Thoracic aorta (tissue), 2 donors: ENCODE measurements at places on chromosomes 4 and X. TPM values are rescaled to one million over a fixed set of nuclear protein-coding genes. Genes with fewer than 3 reads are reported as not detected.

The PHOX2B gene
- not detected for total RNA-seq

The TMSB15B gene
- 9.9 TPM for total RNA-seq

The L1CAM gene
- 18.3 TPM for total RNA-seq

The ARHGAP10 gene
- 195 TPM for total RNA-seq

- no peak for DNase-seq
These were observed 134.9 kb downstream of the STOX2 start for GRCh38 chr4:184039963-184040383.

DNA sequence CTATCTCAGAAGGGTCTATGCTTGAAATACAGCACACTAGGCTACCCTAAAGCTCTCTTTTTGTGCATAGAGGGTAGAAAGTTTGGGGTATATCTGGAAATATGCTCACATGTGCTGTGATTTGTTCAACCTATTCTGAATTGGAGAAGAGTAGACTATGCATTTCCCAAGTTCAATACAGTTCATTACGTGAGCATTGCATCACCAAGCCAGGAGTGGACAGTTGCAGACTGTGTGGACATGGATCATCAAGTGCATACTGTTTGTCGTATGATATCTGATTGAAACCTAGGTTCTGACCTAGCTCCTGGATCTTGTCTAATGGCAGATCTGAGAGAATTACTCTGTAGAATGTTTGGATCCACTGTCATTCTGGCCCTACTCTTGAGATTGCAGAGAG is 161.1 kb downstream of the FRAS1 start:
- no peak for DNase-seq

GRCh38 chr4:145043306-145043705 is 54.7 kb downstream of the ANAPC10 start:
- DNase-seq: no peak
